ENCODE measurements at places on chromosomes 6 and 20.

DNA sequence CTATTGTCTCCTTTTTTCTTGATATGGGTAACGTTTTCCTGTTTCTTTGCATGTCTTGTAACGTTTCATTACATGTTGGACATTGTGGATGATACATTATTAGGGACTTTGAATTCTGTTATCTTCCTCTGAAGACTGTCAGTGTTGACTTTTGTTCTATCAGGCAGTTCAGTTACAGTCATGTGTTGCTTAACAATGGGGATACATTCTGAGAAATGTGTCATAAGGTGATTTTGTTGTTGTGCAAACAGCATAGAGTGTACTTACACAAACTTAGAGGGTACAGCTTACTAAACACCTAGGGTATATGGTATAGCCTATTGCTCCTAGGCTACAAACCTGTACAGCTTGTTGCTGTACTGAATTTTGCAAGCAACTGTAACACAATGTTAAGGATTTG is 64.7 kb downstream of the AK9 start:
- DNase-seq: no peak

GRCh38 chr20:41177636-41178035 is 40.3 kb downstream of the PLCG1 start:
- peak; percentile 88 for DNase-seq

DNA sequence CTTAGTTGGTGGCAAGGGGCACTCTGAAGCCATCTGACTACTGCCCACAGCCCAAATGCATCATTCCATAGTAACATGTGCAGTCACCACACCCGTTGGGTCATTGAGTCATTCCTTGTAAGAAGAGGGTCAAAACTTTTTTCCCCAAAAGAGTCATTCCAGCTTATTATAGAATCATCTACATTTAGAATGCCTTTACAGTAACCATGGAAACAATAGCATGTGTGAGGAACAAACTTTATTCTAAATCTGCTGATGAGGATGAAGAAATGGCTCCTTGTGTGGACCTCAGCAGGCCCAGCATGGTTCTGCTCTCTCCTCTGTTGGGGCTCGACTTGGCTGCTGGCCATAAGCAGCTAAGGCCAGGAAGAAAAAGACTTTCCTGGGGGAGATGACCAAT is 111.2 kb upstream of the PTPRT start:
- no peak for DNase-seq

GRCh38 chr6:131764350-131764749 is 43.5 kb upstream of the ENPP1 start:
- DNase-seq: no peak

- DNase-seq: no peak
Observed at GRCh38 chr6:10409233-10409721, 5.6 kb downstream of the TFAP2A start.

DNA sequence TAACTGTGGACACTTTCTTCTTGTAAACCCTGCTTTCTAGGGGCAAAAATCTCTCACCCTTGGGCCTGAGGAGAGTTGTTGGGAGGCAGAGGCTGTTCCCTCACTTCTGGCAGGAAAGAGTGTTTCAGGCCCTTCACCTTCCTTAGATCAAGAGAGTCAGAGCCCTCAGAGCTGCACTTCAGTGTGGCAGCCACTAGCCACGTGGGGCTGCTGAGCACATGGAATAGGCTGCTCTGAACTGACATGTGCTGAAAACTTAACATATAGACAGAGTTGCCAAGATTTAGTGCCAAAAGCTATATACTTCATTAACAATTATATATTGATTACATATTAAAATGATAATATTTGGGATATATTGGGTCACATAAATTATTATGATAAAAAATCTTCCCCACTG is 4.4 kb upstream of the LMBRD1 start:
- no peak for DNase-seq

DNA sequence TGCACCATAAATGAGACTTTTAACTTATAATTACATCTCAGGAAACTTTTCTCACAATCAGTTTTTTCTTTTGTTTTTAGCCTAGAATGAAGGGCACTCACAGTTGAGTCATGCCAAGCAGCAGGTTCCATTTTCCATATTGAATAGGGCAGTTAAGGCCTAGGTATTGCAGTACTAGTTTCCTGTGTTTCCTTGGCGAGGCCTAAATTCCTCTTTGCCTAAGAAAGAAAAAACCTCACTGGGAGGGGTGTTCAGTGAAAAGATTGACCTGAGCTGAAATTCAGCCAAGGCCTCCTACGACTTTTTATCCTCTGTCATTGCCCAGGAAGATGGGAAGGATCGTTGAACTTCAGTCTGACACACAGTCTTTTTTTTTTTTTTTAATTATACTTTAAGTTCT is 85.5 kb downstream of the IMPG1 start:
- no peak for DNase-seq

GRCh38 chr20:17972121-17972520 is 3.3 kb downstream of the MGME1 start:
- DNase-seq: no peak

DNA sequence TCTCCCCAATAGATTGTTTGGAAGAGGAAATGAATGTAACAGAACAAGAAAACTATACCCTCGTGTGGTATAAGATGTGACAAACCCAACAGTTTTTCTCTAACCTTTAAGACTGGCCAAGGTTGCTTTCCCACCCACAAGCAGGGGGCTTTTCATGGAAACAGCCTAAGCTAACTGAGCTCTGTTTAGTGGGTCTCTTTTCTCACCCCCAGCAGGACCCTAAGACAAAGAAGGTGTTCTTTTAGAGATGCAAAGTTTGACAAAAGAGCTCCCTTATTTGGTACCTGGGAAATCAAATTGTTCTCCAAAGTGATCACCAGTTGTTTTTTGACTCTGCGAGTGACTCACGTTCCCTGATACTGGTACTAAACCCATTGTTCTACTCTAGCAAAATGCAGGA is 59.1 kb downstream of the MBOAT1 start:
- no peak for DNase-seq

DNA sequence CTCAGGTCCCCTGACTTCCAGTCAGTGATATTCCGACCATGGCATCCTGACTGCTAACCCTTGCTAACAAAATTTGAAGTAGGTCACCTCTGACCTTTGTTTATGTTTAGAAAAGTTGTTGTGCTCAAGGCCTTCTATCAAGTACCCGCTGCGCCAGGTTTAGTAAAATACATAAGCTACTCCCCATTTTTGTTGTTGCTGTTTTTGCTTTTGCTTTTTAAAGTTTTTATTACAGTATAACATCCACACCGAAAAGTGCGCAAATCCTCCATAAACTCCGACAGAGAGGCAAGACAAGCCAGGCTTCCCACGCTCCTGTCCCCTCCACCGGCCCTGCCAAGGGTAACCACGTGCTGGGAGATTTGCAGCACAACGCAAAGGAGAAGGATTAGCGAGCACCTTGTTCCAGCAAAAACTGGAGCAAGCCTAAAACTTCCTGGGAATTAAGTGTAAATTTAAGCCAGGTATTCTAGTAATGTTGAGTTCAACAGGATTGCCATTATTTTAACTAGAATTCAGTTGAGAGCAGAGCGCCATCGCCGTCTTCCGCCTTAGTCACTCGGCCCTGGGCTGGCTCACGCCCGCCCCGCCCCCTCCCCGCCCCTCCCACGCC is 17.8 kb upstream of the HMGN4 start:
- no peak for DNase-seq

GRCh38 chr20:58891086-58891717 is 38.7 kb downstream of the GNAS start:
- peak; percentile 60 for DNase-seq

DNA sequence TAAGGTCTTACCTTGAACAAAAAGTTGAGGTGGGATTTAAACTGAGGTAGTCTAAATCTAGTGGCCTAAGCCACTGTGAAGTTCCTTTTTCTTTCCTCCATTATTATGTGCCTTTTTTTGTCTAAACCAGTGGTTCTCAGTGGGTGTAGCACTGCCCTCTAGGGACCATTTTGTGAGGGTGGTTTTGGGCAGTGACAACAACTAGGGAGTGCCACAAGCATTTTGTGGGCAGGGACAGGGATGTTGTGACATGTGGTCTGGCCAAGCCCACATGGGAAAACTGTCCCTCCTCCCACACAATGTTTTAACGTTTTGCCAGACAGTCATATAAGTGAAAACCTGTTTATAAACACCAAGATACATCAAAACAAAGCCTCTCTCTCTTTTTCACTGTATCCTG is 899.4 kb upstream of the FLRT3 start:
- DNase-seq: peak; percentile 43

GRCh38 chr6:47308198-47308517 is 1.5 kb downstream of the TNFRSF21 start:
- peak; percentile 1 for DNase-seq

- peak; percentile 37 for DNase-seq
Observed at GRCh38 chr20:8932192-8933165, 136.4 kb upstream of the PLCB4 start.

DNA sequence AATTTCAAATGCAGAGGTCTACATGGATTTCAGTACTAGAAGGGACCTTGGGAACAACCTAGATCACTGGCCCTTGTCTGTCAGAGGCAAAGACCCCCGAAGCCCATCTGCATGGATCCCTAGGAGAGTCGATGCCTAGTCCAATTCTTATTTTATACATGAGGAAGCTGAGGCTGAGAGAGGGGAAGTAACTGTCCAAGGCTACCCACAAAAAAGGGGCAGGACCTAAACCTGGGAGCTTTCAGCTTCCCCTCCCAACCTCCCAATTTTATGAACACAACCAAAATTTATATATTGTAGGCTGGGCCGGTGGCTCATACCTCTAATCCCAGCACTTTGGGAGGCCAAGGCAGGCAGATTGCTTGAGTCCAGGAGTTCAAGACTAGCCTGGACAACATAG is 73.2 kb downstream of the TRERF1 start:
- DNase-seq: no peak

DNA sequence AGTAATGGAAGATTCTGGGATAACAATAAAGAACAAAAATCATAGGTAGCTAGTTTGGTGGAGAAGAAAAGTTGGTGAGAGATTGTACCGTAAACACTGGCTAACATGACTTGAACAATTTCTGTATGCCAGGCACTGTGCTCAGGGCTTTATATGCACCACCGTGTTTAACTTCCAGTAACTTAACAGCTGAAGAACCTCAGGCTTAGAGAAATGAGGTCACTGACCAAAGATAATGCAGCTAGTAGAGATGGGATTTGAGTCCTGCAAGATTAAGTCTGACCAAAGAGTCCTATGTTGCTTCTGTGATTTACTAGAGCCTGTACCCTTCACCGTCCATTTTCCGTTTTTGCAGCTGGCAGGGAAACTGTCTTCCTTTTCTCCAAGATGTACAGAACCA is 2.7 kb downstream of the CSTF1 start:
- DNase-seq: no peak

DNA sequence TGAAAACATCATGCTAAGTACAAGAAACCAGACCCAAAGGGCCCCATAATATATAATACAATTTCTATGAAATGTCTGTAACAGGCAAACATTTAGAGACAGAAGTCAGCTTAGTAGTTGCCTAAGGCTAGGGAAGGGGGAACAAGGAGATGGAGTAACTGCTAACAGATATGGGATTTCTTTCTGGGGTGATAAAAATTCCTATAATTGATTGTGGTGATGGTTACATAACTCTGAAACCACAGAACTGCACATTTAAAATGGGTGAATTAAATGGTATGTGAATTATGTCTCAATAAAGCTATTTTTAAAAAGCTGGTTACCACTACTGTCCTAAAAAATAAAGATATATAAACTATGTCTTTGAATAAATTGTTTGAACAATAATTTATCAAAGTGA is 3.2 kb downstream of the CEP162 start:
- DNase-seq: no peak

GRCh38 chr6:134026597-134026996 is 25.8 kb downstream of the SLC2A12 start:
- no peak for DNase-seq

- no peak for DNase-seq
Observed at GRCh38 chr6:75760320-75760719, 11.3 kb downstream of the MYO6 start.

DNA sequence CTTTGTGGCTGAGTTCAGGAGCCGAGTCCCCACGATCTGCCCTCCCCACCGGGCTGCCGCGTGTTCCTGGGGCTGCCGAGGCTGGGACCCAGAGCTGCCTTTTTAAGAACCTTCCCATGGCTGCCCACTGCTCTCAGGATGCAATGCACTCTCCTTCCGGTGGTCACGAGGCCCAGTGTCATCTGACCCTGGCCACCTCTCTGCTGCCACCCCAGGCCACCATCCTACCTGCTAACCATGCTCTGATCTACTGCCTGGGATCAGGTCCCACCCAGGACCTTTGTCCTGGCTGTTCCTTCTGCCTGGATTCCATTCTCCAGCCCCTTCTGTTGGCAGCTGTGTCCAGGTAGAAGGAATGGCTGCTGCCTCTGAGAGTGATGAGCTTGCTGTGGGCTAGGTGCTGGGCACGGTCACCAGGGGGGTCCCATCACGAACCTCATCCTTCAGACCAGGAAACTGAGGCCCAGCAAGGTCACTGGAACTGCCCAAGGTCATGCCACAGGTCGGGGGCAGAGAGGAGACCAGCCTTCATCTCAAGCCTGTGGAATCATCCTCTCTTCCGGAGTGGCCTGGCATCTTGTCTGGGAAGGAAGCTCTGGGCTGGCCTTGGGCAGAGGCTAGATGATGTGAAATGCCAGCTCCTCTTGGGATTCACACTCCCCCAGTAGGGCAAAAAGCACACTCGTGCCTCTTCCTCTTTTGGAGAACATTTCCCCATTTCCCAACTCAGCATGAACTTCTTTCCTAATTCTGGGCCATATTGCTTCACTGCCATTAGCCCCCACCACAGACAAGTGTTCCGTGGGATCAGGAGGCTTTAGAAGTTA is 20.5 kb downstream of the PCK1 start:
- no peak for DNase-seq

- DNase-seq: peak; percentile 7
Observed at GRCh38 chr6:165967810-165968407, 199.7 kb downstream of the TBXT start.

- DNase-seq: no peak
Observed at GRCh38 chr6:81382852-81383251, 369.6 kb downstream of the TENT5A start.

DNA sequence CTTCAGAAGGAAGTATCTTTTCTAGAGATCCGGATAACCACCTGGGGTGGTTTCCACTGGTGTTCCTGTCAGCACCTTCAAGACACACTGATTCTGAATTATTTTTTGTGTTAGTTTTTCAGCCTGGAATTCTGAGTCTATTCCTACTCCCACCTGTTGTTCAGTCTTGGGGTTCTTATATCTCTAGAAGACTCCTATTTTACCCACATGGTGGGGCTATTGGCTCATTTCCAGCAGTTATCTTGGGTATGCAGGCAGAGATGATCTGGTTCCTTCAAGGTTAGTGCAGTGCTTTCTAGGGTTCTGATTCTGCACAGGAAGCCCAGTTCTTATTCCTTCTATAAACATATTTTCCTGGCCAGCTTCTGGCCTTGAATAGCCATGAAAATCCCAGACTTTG is 175.6 kb upstream of the PDE7B start:
- DNase-seq: peak; percentile 67

DNA sequence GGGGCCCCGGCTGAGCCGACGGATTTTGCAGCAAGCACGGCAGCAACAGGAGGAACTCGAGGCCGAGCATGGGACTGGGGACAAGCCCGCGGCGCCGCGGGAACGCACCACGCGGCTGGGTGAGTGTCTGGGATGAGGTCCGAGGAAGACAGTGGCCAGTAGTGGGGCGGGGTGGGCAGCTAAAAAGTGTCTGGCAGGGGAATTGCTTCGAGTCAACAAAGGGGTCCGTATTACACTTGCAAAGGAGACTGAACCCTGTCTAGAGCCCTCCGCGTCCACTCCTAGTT is 356 bp downstream of the BYSL start:
- DNase-seq: no peak
